ENCODE measurements at places on chromosomes 5 and 9.

GRCh38 chr5:96664669-96665068 lies 2.5 kb downstream of the CAST start:
- no peak overlapping the region for H3K27ac ChIP-seq
- no peaks in the 10 kb centered on the region for H3K27me3 ChIP-seq
- H3K4me3 ChIP-seq: no peak overlapping the region
- H3K4me1 ChIP-seq: peaks cover 50% of the 10 kb centered on the region
- DNase-seq: no peak
- peaks cover 4% of the 10 kb centered on the region for H3K36me3 ChIP-seq

DNA sequence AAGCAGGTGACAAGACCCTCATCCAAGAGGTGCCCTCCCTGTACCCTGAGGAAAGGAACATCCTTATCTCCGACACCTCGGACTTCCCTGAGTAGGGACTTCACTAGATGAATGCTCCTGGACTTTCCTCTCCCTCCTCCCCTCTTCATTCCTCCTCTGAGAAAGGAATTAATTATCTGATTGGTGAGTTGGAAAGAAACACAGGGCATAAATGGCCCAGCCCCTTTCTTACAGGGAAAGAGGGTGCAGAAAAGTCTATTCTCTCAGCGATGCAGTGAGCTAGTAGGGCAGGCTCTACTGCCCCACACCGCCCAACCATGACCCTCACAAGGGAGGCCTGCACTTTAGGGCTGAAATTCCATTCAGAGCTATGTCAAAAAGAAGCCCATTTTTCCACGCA lies 87.5 kb downstream of the TTC39B start:
- no peaks in the 10 kb centered on the region for H3K27me3 ChIP-seq
- H3K4me1 ChIP-seq: no peaks in the 10 kb centered on the region
- no peak for DNase-seq
- H3K27ac ChIP-seq: no peak overlapping the region
- no peak overlapping the region for H3K4me3 ChIP-seq
- H3K36me3 ChIP-seq: no peaks in the 10 kb centered on the region

DNA sequence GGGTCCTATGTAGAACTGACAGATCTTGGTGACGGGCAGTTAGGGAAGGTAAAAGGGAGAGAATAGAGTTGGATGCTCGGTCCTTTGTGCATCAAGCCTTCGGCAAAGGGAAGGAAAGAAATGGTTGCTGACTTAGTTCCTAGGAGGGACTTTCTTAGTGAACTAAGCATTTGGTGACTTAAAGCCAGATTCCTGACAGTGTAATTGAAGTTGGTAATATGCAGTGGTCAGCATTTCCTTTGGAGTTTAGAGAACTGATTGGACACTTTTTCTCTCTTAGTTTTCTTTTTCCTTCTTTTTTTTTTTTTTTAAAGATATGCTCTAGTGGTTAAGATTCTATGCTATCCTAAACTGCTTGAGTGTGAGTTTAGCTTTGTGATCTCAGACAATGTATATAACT lies 2.3 kb downstream of the CLTA start:
- peaks cover 7% of the 10 kb centered on the region for H3K36me3 ChIP-seq
- peaks cover 20% of the 10 kb centered on the region for H3K4me1 ChIP-seq
- no peak overlapping the region for H3K4me3 ChIP-seq
- H3K27me3 ChIP-seq: no peaks in the 10 kb centered on the region
- H3K27ac ChIP-seq: no peak overlapping the region

DNA sequence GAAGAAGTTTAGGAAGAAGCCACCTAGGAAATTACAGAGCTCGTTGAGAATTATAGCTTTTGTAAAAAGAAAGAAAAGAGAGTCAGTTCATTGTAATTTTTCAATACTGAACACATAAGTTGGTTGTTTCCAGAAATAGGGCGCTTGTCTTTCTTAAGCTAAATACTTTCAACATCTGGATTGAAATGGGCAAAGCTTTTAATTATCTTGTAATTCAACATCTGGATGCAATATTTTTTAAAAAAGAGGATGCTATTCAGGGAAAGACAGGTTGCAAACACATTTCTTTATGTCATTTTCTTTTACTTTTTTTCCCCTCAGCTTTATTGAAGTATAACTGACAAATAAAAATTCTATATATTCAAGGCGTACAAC lies 100.7 kb upstream of the TRPC7 start:
- no peak for DNase-seq
- no peaks in the 10 kb centered on the region for H3K27me3 ChIP-seq
- H3K4me3 ChIP-seq: no peak overlapping the region
- H3K4me1 ChIP-seq: no peaks in the 10 kb centered on the region
- no peak overlapping the region for H3K27ac ChIP-seq

DNA sequence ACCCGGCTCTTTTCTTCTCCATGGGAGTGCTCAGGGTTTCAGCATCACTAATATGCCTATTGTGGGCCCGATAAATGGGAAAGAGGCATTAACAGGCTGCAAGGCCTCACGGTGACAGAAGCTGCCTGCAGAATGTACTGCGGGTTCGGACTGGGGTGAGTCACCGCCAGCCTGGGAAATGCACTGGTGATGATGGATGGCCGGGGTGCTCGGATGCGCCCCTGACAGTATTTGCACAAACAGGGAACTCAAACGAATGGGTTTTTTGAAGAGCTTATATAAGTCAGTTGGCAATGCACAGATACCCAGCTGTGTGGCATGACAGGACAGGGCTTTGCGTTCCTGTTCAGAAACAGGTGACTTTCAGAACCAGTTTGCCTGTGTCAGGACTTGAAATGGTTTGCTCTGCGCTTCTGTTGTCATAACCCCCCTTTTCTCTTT lies 42.0 kb upstream of the PITX1 start:
- H3K4me3 ChIP-seq: no peak overlapping the region
- no peaks in the 10 kb centered on the region for H3K27me3 ChIP-seq
- H3K4me1 ChIP-seq: no peaks in the 10 kb centered on the region
- no peak overlapping the region for H3K27ac ChIP-seq
- no peaks in the 10 kb centered on the region for H3K36me3 ChIP-seq

DNA sequence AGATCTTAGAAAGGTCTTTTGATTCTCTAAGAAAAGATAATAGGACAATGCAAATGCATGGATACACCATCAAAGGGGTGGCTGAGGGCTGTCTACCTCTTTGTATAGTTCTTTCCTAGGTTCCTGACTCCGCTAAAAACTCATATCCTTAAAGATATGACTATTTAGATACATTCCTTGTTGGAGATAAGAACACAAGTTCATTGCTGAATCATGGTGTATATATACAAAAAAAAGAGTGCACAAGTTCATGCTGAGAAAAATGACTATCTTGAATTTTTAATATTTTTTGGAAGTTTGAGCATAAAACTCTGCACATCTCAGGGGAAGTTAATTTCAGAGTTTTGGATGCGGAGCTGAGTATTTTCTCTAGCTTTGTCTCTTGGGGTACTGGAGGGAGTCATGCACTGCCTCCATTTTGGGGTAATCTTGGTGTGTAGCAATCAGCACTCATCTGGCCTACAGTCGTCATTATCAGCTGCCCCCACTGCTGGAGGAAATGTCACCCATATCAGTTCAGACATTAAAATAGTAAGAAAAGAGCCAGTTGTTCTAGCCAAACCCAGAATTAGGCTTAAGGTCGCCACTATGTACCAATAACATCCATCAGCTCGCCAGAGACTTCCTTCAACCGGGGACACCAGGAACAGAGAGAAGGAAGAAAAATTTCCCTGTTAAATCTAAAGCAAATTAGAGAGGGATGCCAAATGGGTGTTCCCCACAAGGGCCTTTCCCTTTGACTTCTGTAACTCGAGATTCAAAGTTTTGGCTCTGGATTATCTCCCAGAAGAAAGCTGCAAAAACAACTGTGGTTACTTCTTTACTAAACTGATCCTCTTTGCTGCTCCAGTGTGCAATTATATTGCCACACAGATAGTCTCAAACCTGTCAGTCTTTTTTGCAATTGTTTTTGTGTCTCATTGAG lies 49.0 kb downstream of the PTTG1 start:
- H3K27ac ChIP-seq: no peak overlapping the region
- DNase-seq: peak; percentile 29
- H3K4me3 ChIP-seq: no peak overlapping the region
- H3K27me3 ChIP-seq: no peaks in the 10 kb centered on the region
- H3K36me3 ChIP-seq: no peaks in the 10 kb centered on the region

GRCh38 chr9:31597977-31598376 lies 786.5 kb upstream of the ACO1 start:
- no peak overlapping the region for H3K27ac ChIP-seq
- no peak overlapping the region for H3K4me3 ChIP-seq
- H3K36me3 ChIP-seq: no peaks in the 10 kb centered on the region
- H3K27me3 ChIP-seq: no peaks in the 10 kb centered on the region
- no peaks in the 10 kb centered on the region for H3K4me1 ChIP-seq

DNA sequence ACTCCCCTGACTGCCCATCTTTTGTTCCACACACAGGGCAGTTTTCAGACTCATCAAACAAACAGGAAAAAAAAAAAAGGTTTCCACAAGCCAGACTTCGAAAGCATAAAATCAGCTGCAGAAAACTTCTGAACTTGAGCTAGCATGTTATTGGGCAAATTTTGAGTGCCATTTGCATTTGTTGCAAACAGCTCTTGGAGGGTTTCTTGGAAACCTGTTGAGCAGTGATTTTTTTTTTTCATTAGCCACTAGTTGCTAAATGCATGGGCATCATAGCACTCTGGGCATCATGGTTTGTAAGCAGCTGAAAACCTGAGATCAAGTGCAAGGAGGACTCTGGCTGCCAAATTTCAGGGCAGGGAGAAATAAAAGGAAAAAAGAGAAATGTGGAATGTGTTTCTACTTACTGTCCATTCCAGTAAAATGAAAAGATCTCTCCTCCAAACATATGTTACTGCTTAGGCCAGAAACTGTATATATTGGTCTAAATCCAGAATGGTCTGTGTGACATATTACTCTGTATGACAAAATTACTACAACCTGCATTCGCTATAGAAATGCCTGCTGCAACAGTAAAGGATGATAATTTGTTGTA lies 85.2 kb upstream of the SMIM23 start:
- H3K36me3 ChIP-seq: no peaks in the 10 kb centered on the region
- H3K4me1 ChIP-seq: no peaks in the 10 kb centered on the region
- no peak for DNase-seq
- no peaks in the 10 kb centered on the region for H3K27me3 ChIP-seq

DNA sequence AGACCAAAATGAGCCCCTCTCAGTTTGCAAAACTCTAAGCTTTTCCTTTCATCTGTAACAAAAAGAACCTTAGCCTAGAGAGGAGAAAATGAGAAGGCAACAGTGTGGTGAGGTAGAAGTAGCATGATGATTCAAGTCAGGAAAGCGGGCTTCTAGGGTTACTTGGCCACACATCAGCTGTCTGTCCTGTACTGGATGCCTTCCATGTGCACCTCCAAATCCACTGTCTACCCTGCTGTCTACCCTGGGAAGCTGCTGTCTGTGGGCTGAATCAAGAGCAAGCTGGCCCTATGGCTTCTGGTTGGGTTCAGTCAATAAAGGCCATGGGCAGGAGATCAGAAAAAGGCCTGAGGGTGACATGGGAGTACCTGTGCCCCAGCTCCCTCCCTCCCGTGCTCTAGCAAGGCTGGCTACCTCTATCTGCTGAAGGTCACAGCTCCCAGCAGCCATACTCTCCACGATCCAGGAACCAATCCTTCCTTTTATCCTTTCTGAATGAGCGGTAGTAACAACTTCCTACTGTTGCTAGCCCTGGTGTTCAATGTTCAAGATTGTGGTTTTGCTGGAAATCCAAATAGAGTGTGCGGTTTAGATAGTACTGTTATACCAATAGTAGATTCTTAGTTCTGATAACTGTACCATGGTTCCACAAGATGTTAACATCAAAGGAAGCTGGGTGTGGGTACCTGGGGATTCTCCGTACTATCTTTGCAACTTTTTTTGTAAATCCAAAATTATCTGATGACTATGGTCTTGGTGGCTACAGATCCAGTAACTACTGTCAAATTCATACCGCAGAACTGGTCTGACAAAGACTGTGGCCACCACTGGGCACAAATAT lies 191.0 kb downstream of the ESM1 start:
- H3K27me3 ChIP-seq: no peaks in the 10 kb centered on the region
- H3K4me1 ChIP-seq: peaks cover 38% of the 10 kb centered on the region
- peak overlapping the region; percentile 53 for H3K27ac ChIP-seq
- DNase-seq: no peak
- no peaks in the 10 kb centered on the region for H3K36me3 ChIP-seq

DNA sequence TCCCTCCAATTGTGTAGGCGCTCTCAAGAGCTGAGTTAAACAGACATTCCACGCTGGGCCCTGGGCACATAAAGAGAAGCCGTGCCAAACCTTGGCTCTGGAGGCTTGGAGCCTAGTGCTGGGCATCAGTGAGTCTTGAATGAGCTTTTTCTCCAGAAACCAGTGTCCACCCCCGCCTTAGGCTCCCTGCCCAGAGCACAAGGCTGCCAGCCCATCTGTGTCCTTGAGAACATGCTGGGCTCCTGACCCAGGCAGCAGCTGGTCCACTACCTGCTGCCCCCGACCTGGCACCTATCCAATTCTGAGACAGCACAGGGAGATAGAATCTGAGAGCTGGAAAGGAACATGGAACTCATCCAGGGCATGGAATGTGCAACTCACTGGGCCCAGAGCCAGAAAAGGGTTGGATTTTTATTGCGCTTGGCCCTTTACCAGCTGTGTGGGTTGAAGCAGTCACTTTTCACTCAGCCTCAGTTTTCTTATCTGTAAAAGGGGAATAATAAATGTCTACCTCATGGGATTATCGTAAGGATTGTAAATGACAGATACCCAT lies 92.4 kb upstream of the CPLX2 start:
- H3K4me1 ChIP-seq: no peaks in the 10 kb centered on the region
- no peak overlapping the region for H3K27ac ChIP-seq
- H3K36me3 ChIP-seq: no peaks in the 10 kb centered on the region
- peaks cover 7% of the 10 kb centered on the region for H3K27me3 ChIP-seq
- H3K4me3 ChIP-seq: no peak overlapping the region

GRCh38 chr5:78979909-78980308 lies 5.2 kb downstream of the ARSB start:
- no peak for DNase-seq
- no peaks in the 10 kb centered on the region for H3K27me3 ChIP-seq
- peaks cover 11% of the 10 kb centered on the region for H3K4me1 ChIP-seq
- no peaks in the 10 kb centered on the region for H3K36me3 ChIP-seq

- no peaks in the 10 kb centered on the region for H3K27me3 ChIP-seq
- no peak overlapping the region for H3K27ac ChIP-seq
- H3K4me3 ChIP-seq: no peak overlapping the region
- H3K36me3 ChIP-seq: no peaks in the 10 kb centered on the region
- H3K4me1 ChIP-seq: no peaks in the 10 kb centered on the region
- DNase-seq: no peak
Measured at GRCh38 chr5:77003246-77003645, 27.0 kb upstream of the AGGF1 start.

- no peak for DNase-seq
- H3K27ac ChIP-seq: no peak overlapping the region
- no peaks in the 10 kb centered on the region for H3K27me3 ChIP-seq
- H3K36me3 ChIP-seq: peaks cover 6% of the 10 kb centered on the region
Measured at GRCh38 chr5:14723701-14724132, 59.2 kb downstream of the OTULIN start.

DNA sequence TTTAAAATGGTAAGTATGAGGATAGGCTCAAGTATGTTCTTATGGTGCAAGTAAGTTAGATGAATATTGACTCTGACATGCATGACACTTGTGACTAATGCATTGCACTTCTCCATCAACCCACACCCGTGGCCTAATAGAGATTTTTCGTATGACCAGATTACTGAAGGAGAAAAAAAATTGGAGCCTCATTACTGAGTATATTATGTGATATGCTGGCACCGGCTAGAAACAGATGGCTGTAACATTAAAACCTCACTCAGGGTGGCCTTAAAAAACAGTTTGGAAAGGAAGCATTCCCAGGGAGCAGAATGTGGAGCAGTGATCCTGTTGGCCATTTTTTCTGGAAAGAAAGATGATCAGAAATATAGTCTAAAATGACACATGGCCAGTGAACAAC lies 766.4 kb downstream of the PRELID2 start:
- no peaks in the 10 kb centered on the region for H3K36me3 ChIP-seq
- H3K27ac ChIP-seq: no peak overlapping the region
- H3K27me3 ChIP-seq: no peaks in the 10 kb centered on the region

Measured in tibial artery (tissue), 4 donors.